NCI-H1417 treated with DMSO at 0.1 percent for 48 hours (cell line): ENCODE measurements at places on chromosomes 5 and 9.
A peak's percentile ranks its signal among the peaks of the same experiment; 100 is the strongest.

DNA sequence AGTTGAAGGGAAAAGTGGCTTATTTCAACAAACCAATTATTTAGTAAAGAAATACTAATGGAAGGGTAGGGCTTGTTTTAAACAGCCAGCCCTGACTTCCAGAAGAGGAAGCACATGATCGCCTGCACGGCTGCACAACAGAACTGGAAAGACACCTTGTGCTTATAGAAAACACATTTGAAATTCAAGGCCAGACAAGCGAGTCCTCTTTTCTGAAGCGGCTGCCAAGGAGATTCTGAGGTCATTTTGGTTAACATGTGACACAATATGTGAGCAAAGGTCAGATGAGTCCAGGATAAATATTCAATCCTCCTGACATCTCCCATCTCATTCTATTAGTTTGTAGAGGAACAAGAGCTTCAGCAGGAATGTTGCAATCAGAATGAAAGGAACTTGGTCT, 461.4 kb upstream of the ST8SIA4 start:
- no peak for DNase-seq

DNA sequence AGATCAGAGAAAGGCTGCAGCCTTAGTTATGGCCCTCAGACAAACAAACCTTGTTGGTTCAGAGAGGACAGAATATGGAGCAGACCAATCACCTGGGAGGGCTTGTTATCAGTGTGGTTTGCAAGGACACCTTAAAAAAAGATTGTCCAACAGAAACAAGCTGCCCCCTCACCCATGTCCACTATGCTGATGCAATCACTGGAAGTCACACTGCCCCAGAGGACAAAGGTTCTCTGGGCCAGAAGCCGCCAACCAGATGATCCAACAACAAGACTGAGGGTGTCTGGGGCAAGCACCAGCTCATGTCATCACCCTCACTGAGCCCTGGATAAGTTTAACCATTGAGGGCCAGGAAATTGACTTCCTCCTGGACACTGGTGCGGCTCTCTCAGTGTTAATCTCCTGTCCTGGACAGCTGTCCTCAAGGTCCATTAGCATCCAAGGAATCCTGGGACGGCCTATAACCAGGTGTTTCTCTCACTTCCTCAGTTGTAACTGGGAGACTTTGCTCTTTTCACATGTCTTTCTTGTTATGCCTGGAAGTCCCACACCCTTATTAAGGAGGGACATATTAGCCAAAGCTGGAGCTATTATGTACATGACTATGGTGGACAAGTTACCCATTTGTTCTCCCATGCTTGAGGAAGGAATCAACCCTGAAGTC, 36.9 kb upstream of the TBCA start:
- no peak for DNase-seq

- no peak for DNase-seq
These were observed 15.0 kb downstream of the GLIPR2 start for GRCh38 chr9:36151316-36152210.

GRCh38 chr9:96004379-96004778, 128.9 kb downstream of the ERCC6L2 start:
- no peak for DNase-seq

DNA sequence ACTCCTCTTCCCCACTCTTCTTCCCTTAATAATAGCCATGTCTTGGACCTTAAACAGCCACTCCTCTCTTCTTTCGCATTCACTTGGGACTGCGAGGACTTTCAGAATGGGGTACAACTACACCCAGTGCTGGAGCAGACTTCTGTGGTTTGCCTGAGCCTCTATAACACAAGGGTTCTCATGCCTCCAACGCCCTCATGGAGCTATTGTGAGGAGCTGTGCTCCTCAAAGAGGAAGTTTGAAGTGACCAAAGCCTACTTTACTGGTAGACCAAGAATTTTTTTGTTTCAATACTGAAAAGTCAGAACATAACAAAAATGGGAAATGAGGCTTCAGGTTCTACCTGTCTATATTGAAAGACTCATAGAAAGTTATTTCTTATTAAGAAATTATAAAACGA, 316.4 kb downstream of the PIK3R1 start:
- no peak for DNase-seq

DNA sequence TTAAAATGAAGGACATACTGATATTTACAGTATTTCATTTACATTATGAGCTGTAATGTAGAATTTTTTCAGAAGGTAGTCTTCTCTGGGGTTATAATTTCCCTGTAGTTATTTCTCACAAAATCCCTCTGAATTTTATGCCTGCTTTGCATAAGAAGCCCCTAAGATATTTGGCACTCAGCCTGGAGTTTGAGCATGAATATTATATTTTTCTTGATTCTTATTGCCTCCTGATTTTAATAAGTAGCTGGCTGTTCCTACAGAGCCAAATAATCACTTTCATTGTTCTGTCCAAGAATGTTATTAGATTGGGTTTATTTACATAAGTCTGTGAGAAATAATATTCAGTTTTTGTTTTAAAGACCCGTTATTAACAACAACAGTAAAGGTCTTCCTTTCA, 195.0 kb downstream of the FER start:
- DNase-seq, result no peak

DNA sequence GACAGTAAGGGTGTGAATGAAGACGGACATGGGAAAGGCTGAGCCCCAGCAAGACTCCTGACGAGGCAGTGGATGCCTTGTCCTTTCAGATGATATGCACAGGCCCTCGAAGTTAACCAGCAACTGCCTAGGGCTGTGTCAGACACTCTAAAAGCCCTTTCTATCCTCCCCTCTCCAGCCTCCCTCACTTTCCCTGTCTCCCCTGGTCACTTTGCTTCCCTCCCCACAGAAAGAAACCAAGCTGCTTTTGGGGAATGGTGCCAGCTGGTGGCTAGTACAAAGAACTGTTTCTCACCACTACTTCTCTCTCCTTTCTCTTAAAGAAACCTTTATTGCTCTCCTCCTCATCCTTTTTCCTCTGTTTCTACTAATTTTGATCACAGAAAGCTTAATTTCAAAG, 21.4 kb downstream of the LHFPL2 start:
- no peak for DNase-seq

GRCh38 chr9:3200331-3200774, 325.4 kb downstream of the RFX3 start:
- no peak for DNase-seq

DNA sequence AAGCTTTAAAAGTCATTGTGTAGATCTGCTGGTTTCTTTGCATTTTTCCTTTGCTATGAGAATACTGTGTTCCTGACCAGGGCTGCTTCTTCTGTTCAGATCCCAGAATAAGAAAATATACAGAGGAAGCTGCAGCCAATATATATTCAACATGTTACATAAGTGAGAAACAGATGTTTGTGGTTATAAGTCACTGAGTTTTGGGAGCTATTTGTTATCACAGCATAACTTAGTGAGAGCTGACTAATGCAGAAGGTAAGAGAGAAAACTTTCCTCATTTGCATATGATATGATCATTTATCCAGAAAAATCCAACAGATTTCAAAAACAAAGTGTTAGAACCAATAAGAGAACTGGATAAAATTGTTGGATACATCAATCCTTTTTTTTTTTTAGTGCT, 136.3 kb upstream of the NR3C1 start:
- no peak for DNase-seq

GRCh38 chr5:125181159-125181558, 434.7 kb upstream of the ZNF608 start:
- no peak for DNase-seq

DNA sequence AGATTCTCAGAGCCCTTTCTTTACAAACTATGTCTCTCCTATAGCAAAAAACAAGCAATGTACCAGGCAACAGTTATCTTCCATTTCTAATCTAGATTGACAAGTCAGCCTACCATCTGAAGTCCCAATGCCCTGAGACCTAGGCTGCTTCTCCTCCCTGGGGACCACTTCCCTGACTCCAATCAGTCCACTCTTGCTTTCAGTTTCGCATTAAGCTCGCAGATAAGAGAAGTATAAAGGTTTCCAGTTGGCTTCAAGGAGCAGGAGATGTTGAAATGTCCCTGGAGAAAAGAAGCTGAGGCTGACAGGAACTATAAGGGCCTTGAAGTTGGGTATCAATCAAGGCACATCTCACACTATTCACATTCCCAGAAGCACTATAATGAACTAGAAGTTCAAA, 32.3 kb downstream of the ERP44 start:
- no peak for DNase-seq

DNA sequence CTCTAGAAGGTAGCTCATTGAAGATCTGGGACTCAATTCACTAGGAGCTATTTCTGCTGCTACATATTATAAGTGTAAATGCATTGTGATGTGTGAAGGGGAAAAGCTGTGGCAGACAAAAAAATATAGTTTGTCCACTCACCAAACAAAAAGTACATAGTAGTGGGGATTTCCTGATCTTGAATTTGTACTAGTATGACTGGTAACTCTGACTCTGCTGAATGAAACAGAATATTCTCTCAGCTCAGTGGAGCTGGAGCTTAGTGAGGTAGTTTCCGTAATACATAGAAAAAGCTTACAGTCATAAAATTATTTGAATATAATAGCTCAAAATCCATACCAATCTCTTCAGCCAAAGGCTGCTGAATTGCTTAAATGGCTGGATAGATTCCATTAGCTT, 455.6 kb upstream of the CD180 start:
- no peak for DNase-seq

DNA sequence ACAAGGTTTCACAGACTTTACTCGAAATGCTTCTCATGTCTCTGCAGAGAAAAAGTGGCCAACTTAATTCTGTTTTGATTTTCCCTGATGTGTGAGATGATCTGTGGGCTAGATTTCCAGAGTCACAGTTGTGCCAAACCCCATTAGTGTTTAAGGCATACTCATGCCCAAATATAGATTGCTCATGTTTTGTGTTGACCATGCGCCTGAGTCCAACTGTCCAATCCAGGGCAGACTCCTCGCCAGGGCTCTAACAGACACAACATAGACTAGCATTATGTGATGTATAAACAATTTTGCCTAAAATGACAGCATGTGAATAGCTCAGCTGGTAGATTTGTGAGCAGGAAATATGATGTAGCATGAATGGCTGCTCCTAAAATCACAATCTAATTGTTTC, 128.1 kb downstream of the PRDM6 start:
- DNase-seq, result no peak

DNA sequence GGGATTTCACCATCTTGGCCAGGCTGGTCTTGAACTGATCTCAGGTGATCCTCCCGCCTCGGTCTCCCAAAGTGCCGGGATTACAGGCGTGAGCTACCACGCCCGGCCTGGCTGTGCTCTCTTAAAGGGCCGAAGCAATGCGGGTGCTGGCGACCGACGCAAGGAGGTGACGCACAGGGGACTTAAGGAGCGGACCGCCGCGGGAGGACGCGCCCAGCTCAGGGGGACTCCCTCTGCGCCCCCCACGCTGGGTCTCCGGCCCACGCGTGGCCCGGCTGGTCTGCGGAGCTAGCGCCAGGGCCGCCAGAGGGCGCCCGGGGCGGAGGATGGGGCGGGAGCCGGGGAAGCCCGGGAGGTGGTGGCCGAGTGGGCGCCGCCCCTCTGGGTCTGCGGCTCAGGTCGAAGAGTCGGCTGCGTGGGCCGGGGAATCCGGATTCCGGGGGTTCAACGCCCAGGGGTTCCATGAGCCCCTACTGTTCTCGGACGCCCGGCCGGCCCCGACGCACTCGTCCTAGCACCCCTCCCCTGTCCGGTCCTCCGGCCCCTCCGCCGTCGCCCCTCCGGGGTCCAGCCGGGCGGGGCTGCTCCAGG, 502 bp upstream of the CERCAM start:
- no peak for DNase-seq

GRCh38 chr9:86546712-86547111, 192.5 kb upstream of the TUT7 start:
- no peak for DNase-seq

DNA sequence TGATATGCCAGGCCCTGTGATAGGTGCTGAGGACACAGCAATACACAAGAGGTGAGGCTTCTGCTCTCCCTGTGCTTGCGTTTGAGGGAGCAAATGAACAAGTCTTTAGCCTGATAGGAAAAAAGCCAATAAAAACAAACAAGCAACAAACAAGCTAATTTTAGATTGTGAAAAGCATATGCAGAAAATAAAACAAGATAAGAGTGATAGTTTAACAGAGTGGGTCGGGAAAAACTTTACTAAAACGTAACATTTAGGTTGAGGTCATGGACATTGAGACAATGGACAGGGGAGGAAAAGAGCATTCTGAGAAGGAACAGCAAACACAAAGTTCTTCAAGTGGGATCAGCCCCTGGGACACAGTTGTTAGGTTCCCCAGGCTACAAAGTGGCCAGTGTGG, 4.3 kb downstream of the SMIM3 start:
- DNase-seq, result no peak

GRCh38 chr5:143641549-143642355, 170.2 kb upstream of the HMHB1 start:
- DNase-seq, result no peak

- DNase-seq, result peak; percentile 15
These were observed 49.8 kb upstream of the PALM2AKAP2 start for GRCh38 chr9:109730228-109730627.

DNA sequence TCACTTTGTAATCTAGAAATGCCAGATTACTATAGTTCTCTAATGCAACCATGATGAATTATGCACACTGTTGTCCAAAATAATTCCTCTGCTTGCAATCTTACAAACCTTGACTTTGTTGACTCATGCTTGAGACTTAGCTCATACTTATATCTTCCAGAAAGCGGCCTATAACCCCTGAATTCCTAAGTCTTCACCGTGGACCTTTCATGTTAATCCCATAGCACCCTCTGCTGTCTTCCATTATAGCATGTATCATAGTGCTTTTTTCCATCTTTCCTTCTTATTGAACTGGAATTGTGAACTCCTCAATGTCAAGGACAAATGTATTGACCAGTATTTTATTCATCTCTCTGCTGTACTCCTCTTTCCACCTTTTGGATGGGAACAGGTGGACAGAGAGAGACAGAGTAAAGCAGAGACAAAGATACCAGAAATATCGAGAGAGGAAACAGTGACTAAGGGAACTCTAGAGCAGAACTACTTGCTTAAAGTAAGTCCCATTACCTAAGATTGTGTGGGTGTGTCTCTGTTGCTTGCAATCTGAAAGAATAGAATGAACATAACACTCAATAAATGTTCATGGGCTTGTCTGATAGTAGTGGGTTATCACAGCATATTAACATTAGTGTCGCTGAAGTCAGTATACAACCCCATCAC, 110.0 kb downstream of the LURAP1L start:
- DNase-seq, result no peak

- DNase-seq, result no peak
These were observed 190.4 kb downstream of the MTRR start for GRCh38 chr5:8059337-8059736.

- no peak for DNase-seq
These were observed 16.9 kb downstream of the TMOD1 start for GRCh38 chr9:97518166-97518908.

GRCh38 chr9:20570756-20571155, 51.5 kb downstream of the MLLT3 start:
- DNase-seq, result no peak

DNA sequence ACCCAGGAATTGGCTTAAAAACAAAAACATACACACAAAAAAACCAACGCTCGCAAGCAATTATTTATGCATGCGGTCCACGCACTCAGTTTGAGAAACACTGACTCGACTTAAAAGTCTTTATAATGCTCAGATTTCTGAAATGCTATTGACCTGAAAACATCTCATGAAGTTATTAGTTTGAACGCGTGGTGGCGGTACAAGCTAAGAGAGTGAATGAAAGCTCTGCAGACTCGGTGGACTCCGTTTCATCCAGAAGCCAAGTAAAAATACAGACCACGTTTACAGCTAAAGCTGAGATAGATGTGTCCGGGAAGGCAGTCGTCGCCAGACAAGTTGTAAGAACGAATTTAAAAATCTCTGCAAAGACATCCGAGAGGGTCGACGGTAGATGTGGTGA, at the start of gene PCDHB6:
Gene PCDHB6, plus strand, starts transcription at position 246 of the 400 bp plus-strand sequence. CDS start 201 bp downstream, outside the sequence.
- no peak for DNase-seq

GRCh38 chr5:172412724-172413286, 41.5 kb downstream of the SH3PXD2B start:
- DNase-seq, result no peak

- no peak for DNase-seq
These were observed 9.7 kb downstream of the MGAT1 start for GRCh38 chr5:180792965-180793287.
